ENCODE measurements at places on chromosomes 16 and 17.

GRCh38 chr17:81481073-81481799 is 31.4 kb downstream of the ACTG1 start:
- DNase-seq = peak; percentile 64

GRCh38 chr17:9330141-9330540 is 245.5 kb downstream of the STX8 start:
- no peak for DNase-seq

DNA sequence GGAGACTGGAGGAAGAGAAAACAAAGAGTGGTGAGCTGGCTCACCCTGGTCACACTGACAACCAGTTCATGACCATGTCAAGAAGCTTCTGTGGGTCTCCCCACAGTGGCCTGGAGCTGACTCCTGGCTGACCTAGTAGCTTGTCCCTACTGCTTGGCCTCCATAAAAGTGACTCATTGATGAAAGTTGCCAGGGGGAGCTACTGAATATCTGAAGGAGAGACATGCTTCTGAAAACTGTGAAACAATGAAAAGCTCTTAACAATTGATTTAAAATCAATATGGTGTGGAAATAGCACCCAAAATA is 22.0 kb downstream of the SMPD3 start:
- no peak for DNase-seq

DNA sequence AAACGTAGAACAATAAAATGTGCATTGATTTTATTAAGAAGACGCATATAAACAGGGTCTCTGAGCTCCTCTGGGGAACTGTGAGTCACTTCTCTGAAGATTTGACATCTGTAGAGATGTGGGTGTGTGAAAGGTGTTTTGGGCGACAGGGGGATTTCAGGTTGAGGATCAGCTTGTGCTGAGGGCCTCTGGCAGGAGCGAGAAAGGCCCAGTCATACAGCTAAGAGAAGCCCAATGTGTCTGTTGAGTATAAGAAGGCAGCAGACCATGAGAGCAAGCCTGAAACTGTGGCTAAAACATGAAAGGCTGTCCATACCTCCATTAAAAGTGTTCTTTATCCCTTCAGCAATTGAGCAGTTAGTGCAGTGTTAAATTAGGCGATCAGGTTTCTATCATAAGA is 406.5 kb upstream of the MON1B start:
- DNase-seq = no peak

- peak; percentile 93 for DNase-seq
Measured at GRCh38 chr17:8056232-8056975, 17.5 kb downstream of the ALOX15B start.

DNA sequence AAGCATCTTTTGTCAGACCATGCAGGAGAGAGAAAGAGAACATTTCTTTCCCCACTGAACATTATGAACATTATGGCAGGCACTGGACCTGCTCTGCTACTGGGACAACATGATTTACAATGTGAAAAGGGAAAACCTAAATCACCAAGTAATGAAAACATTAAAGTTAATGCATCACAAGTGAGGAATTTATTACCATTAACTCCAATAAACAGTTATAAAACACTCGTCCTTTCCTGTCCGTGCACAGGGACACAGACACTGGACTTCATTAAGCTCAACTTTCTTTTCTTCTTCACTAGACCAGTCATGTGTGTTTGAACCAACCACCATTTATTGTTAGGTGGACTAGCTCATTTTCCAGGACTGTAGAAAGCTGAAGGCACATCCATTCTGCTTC is 95.4 kb downstream of the SNX11 start:
- DNase-seq = no peak

- no peak for DNase-seq
Measured at GRCh38 chr17:58219789-58220183, 731 bp upstream of the MKS1 start.

- DNase-seq = no peak
Measured at GRCh38 chr17:47866941-47867340, 16.0 kb upstream of the SP6 start.
